ENCODE measurements at places on chromosomes 2 and 18.

DNA sequence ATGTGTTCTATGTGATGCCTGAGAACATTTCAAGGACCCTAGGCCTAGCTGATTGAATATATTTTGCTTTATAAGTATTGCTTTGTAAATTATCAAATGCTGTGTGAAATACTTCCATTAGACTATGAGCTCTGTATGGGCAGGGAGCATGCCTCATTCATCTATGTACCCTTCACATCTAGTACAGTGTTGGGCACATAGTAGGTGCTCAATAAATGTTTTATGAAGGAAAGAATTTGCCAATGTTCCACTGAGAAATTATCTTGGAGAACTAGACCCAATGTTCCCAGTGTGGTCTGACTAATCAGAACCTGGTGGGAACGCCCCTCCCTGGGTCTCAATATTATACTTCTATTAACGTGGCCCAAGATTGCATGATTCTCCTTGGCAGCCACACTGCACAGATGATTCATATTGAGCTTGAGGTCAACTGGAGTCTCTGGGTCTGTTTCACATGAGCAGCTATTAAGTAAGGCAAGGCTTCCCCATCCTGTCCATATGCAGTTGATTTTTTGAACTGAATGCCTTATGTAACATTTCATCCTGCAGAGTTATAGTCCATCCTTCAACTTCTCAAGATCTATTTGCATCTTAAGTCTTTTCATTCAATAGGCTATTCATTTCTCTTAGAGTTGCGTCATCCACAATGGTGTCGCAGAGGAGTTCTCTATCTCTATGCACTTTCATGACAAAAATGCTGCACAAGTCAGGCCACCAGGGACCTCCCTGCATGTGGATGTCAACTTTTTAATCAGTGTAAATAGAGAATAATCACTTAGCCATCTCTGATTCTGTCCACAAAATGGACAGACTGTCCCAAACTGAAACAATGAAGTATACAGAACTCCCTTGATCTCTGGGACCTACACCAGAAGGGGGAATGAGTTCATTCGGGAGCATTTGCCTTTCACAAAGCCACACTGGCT, 257.6 kb downstream of the CYP26B1 start:
- DNase-seq = no peak

- DNase-seq = no peak
Measured at GRCh38 chr2:138432971-138433370, 68.6 kb upstream of the SPOPL start.

GRCh38 chr2:73218298-73218697, 4.3 kb downstream of the SMYD5 start:
- DNase-seq = no peak

DNA sequence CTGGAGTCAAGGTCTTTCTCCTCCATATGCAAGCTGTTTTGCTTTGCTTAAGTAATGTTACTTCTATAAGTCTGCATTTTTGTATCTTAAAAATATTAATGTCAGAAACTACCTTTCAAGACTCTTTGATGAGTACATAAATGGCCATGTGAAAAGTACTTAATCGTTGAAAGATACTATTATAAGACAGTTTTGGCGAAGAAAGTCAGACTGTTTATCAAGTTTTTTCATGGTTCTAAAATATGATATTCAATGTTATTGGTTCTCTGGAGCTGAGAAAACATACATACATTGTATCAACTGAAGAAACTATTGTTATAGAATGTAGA, 25.1 kb downstream of the FBXO48 start:
- no peak for DNase-seq

- no peak for DNase-seq
Measured at GRCh38 chr2:147660680-147661079, 184.1 kb upstream of the ACVR2A start.
